Activated naive CD4-positive, alpha-beta T cell (primary cell): ENCODE measurements at places on chromosomes 3 and 15.

GRCh38 chr3:153209596-153209995, 47.6 kb downstream of the RAP2B start:
- no peak for DNase-seq

- no peak for DNase-seq
These were observed 18.0 kb downstream of the SPICE1 start for GRCh38 chr3:113496924-113497323.

- no peak for DNase-seq
These were observed 190.8 kb upstream of the CNTN4 start for GRCh38 chr3:1907911-1908310.

DNA sequence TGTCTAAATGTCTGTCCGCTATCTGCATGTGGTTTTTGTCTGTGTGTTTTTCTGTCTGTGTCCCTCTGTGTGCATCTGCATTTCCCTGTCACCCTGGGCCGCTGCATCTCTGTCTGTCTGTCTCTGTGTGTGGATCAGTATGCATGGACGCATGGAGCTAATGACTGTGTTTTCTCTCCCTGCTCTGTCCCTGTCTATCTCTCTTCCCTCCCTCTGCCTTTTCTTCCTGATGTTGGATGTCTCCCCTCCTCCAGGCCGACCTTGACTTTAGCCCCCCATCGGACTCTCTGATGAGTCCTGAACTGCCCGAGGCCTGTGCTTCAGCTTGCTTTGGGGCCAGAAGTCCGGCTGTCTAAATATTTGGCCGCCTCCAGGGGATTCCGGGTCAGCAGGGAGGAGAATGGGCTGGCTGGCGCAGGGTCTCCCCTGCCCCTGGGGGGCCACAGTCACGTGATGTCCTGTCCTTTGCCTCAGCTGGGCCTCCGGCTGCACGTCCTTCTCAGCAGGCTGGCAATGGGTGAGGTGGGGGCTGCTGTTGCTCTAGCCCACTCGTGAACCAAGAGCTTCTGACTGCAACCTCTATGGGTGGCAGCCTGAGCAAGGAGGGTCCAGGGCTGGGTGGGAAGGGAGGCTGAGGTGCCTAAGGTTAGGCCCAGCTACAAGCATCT, 3.7 kb downstream of the SLC38A3 start:
- DNase-seq = no peak

DNA sequence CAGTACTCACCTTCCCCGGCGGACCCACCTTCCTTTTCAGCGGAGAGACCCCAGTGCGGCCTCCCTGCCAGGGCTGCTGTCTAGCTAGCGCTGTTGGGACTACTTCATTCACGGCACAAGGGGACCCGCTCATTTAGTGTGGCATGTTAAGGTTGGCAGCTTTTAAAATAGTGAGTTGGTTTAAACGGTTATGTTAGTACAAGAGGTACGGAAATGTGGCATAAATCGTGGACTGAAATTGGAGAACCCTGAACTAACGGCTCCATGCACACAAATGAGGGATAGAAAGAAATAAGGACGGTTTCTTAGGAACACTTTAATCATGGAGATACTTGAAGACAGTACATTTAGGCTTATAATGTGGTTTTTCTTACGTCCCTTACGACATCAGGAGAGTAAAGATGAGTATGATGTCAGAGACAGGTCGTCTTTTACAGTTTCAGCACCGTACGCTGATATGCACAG, 752 bp downstream of the CEP63 start:
- peak; percentile 48 for DNase-seq

DNA sequence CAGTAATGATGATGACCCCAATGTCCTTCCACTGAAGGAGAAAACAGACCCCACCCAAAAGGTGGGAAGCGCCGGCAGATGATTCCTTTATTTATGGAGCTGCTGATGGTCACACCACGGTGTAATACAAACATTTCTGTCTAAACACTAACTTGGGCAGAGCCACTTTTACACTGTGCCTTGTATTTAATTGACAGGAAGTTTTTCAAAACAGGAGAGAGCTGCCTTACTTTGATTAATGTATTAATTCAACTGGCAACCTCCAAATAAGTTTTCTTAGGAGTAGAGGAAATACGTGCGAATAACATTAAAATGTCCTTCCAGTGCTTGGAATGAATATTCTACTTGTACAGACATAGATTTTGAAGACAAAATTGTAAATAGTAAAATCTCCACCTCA, 70.4 kb downstream of the WWTR1 start:
- DNase-seq = no peak

- DNase-seq = no peak
These were observed 122.7 kb downstream of the PGPEP1L start for GRCh38 chr15:98884894-98885293.

DNA sequence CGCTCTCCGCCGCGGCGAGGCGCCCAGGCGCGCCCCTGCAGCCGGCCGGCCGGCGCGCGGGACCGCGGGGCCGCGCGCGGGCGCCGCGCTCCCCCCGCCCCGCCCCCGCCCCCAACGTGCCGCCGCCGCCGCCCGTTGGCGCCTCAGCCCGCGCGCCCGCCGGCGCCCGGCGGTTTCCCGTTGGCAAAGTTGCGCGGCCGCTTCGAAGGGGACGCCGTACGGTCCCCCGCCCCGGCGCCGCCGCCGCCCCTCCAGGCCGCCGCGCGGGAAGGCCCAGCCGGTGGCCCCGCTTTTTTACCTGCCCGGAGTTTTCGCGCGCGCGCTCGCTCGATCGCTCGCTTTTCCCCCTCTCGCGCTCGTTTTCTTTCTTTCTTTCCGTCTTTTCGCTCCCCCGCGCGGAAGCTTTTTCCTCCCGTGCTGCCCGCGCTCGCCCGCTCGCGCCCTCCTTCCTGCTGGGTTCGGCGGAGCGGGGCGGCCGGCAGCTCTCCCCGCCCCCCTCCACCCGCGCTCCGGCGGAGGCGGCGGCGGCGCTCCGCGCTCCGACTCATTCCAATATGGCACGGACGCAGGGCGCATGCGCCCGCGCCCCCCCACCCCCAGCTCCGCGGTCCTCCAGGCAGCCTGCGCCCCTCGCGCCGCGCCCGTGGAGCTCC, at the start of gene SFMBT1:
SFMBT1 (minus strand) TSS at position 556 of the 653 bp plus-strand sequence. CDS start 76,945 bp downstream, outside the sequence.
- peak; percentile 58 for DNase-seq

- DNase-seq = no peak
These were observed 34.0 kb upstream of the SLC6A11 start for GRCh38 chr3:10781981-10782380.

- DNase-seq = no peak
These were observed 20.7 kb downstream of the DUOX1 start for GRCh38 chr15:45150481-45150880.

GRCh38 chr3:99637016-99637367, 1.4 kb upstream of the COL8A1 start:
- DNase-seq = no peak

- DNase-seq = no peak
These were observed 14.8 kb downstream of the WDR53 start for GRCh38 chr3:196553551-196553950.

GRCh38 chr3:105806359-105806758, 62.5 kb downstream of the CBLB start:
- no peak for DNase-seq

GRCh38 chr3:62403765-62404164, 30.4 kb upstream of the FEZF2 start:
- DNase-seq = no peak

DNA sequence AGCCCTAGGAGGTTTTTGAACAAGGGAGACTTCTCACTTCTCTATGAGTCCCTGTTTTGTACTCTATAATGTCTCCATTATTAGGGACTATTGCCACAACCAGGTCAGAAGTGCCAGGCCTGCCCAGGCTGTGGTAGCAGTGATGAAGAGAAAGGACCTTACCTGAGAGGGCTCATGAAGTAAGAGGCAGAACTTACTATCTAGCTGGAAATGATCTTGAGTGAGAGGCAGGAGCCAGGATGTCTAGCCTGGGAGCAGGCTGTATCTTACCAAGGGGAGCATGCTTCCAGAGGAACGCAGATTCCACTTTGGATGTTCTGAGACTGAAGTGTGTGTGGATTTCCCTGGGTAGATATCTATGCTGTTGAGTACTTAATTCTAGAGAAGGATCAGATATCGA, 93.3 kb downstream of the RPL39L start:
- DNase-seq = no peak

GRCh38 chr15:39666677-39667076, 85.8 kb downstream of the THBS1 start:
- DNase-seq = no peak

DNA sequence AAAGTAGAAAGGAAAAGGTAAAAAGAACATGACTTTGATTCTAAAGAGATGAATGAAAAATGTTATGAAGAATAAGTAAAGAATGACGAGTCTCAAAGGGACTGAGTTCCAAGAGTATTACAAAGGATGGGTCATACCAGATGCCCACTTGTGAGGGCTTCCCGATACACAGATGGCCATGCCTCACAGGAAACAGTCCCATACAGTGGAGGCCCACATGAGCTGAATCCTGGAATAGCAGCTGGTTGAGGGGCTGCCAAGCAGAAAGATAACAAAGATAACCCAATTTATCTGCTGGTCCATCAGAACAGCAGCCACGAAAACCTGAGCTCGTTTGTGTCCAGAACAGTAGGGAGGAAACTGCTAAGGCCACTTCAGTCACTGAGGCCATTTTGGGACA, 3.7 kb downstream of the SSR3 start:
- DNase-seq = no peak

GRCh38 chr3:189108067-189108466, 63.7 kb upstream of the TPRG1 start:
- no peak for DNase-seq

DNA sequence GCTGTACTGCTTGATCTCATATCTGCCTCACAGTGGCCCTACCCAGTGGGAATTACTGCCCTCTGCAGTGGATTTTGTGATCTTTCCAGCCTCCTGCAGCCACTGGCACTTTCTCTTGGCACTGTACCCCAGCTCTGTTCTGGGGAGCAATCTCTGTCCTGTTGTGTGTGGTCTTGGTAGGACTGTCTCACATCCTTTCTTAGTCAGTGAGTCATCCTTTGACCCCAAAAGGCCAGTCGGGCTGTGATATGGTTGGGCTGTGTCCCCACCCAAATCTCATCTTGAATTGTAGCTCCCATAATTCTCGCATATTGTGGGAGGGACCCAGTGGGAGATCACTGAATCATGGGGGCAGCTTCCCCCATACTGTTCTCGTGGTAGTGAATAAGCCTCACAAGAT, 133.3 kb upstream of the TPM1 start:
- DNase-seq = no peak

DNA sequence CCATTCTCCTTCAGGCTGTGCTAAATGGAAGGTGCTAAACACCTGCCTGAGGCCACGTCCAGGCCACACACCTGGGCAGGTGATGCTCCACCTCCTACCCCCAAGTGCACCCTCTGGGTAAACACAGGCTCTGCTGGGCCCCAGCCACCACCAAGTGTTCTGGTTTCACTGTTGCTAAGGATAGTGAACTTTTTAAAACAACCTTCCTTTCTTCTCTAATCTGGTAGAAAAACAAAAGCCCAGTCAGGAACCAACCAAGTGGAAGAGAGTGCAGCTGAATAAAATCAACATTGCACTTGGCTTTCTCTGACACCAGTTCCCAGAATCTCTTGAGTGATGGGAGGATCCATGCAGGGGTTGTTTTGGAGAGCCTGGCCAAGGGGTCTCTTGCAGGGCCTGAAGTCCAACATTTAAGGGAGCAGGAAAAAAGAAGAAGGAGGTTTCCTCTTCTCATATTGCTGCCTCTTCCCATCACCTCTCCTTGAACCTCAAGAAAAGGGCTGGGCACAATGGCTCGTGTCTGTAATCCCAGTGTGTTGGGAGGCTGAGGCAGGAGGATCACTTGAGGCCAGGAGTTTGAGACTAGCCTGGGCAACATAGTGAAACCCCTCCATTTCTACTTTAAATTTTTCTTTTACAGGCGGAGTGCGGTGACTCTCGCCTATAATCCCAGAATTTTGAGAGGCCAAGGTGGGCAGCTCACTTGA, 26.2 kb upstream of the ATP13A3 start:
- DNase-seq = no peak

GRCh38 chr15:85704720-85705429, 89.8 kb downstream of the KLHL25 start:
- DNase-seq = no peak

GRCh38 chr3:66228707-66229106, 7.9 kb downstream of the SLC25A26 start:
- DNase-seq = no peak

DNA sequence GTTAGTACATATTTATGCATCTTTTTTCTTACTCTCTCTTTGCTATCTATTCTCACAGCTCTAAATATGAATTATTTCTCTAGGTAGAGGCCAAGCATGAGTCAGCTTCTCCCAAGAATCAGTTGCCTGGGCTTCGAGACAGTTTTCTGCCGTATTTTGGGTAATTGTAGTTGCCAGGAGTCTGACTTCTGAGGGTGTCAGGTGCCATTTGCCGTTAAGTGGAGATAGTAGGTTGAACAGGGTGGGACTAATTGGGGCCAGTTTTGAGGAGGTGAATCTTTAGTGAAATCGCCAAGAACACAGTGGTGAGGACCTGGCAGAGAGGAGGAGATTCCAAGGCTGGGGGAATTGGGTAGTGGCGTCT, 7.8 kb upstream of the NRROS start:
- DNase-seq = no peak

- DNase-seq = no peak
These were observed 11.1 kb downstream of the TMEM62 start for GRCh38 chr15:43144512-43144911.

GRCh38 chr15:75193976-75194375, 7.7 kb upstream of the C15orf39 start:
- DNase-seq = no peak

- DNase-seq = no peak
These were observed 44.5 kb upstream of the BOC start for GRCh38 chr3:113166719-113167492.

- no peak for DNase-seq
These were observed 75.8 kb upstream of the GATA2 start for GRCh38 chr3:128568602-128569490.

DNA sequence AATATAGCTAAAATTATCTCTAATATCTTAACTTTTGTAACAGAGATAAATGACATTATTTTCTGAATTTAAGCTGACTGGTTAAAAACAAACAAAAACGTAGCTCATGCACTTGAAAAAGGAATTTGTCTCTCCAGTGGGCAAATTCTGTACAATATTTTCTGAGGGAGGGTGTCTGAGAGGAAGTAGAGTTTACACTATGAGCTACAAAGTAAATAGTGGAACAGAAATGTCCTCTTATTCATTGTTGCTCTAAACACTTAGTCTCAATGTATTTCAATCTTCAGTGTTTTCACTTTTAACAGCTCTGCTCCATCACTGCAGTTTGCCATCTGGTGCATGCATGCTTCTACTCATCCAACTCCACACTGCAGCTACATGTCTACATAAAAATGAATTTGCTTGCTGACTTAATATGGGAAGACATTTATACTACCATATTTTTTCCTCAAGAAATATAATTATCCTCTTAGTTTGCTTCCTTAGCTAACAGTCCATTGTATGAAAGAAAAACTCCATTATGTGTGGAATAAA, 817.4 kb upstream of the LMCD1 start:
- DNase-seq = no peak

- no peak for DNase-seq
These were observed 97.3 kb downstream of the AKAP13 start for GRCh38 chr15:85477730-85478129.

DNA sequence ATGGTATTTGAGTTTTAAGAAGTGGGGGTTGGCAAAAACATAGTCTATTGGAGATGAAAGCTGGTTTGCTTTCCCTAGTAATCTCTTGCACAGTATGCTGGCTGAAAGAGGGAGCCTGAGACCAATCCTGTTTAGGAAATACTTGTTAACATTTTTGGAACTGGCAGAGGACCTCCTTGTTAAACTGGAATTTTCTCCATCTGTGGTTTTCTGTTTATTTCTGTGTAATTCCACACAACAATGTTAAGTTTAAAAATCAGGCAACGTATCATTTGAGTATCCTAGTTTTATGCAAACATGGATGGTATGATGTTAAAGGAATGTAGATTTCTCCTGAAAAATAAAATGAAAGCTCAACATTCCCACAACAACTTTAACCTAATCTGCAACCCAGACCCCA, 536.0 kb upstream of the TBL1XR1 start:
- no peak for DNase-seq
